ENCODE measurements at places on chromosomes 12 and 14.
A peak's percentile ranks its signal among the peaks of the same experiment; 100 is the strongest.

DNA sequence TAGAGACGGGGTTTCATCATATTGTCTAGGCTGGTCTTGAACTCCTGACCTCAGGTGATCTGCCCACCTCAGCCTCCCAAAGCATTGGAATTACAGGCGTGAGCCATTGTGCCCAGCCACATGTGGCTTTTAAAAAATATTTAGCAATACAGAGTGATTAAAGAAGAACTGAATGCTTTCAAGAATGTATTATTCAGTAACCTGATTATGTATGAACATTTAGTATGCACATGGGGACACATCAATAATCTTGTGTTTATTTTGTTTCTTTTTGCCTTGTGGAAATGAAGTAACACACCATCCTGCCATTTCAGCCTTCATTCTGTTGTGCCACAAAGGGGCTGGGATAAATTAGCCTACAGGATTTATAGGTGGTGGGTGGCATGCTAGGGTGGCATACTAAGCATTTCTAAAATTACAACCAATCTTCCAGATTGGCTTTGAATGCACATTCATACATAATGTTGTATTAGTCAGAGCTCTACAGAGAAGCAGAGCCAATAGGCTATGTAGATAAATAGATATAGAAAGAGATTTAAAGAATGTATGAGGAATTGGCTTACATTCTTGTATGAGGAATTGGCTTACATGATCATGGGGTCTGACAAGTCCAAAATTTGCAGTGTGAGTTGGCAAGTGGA lies 25.5 kb upstream of the TXNRD1 start:
- no peak for DNase-seq

DNA sequence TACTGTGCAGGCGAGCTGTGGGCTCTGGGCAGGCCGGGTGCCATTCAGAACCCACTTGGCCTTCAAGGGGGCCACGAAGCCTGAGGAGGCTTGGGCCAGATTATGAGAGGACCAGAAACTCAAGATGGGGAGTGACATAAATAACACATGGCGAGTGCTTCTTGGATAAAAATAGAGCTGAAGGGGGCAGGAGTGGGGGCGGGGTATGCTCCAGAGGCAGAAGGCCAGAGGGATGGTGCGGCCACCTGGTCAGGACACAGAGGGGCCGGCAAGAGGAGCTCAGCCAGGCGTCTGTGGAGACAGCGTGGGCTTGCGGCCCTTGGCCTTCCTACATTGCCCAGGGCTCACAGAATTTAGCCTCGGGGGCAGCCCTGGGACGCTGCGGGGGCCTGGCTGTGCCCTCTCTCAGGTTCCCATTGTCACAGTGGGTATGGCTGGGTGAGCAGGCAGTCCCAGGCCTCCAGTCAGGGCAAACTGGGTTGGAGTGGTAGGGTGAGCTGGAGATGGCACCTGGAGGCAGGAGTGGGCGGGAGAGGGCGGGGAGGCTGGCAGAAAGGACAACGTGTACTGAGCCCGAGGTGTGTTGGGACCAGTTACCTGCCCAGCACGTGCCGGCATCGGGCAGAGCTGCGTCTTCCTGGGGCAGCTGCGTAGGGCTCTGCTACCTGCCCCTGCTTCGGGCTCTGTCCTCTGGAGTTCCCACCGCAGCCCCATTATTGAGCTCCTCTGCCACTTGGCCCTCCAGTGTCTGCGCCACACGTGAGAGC lies 7.4 kb upstream of the SLC25A29 start:
- no peak for DNase-seq

DNA sequence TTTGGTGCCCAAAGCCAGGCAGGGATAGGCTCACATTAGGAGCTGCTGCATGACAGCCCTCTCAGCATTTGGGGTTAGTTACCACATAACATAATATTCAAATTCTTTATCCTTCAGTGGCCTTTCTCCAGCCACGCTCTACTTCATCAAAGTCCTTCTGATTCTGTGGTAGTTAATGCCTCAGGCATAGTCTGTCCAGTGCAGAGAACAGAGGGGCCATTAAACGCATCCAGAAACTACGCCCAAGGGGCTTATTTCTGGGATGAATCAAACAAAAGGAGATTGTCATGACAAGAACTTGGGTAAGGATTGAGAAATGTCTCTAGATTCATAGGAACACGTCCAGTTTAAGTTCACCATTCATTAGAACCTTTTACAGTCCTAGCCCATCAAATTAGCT lies 183.4 kb upstream of the PLXNC1 start:
- no peak for DNase-seq

GRCh38 chr14:65312859-65313258 lies 99.7 kb upstream of the FUT8 start:
- DNase-seq, result no peak

DNA sequence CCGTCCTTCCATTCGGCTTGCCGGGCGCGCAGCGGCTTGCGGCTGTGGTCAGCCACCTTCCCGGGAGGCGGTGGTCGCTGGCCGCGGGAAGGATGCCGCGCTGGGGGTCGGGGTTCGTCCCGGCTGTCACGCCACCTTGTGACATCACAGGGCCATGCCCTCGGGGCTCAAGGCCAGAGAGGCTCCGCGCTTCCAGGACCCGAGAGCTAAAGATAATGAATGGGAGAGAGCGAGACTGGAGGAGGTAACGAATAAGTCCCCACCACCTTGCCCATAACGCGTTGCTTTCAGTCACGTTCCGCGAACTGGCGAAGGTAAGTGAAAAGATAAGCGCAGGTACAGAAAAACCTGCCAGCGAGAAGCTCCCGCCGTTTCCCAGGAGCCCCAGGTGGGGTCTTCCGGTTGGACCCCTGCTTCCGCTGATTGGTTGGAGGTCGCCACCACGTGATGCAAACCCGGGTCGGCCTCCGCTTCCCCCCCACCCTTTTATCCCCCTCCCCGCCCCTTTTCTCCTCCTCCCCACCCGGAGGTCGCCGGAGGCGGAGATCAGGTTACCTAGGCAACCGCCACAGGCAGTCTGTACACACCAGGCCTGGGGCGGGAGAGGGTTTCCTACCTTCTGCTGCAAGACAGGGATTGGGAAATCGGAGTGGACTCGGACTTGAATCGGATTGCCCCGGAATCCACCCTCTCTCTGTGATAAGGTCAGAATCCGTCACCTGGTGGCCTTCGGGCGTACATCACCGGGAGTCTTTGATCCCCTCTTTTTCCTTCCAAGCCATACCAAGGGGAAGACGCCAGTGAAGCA lies at the start of gene LRRC9:
TSS of gene LRRC9 (plus strand) at position 575 of the 808 bp plus-strand sequence.
- peak; percentile 83 for DNase-seq

GRCh38 chr12:64082116-64082515 lies 140.0 kb downstream of the KICS2 start:
- no peak for DNase-seq

- no peak for DNase-seq
Measured at GRCh38 chr12:86744547-86745212, 488.5 kb upstream of the MGAT4C start.

- no peak for DNase-seq
Measured at GRCh38 chr12:31578632-31579031, 12.3 kb downstream of the DENND5B start.

- no peak for DNase-seq
Measured at GRCh38 chr14:103526247-103526913, 2.6 kb upstream of the TRMT61A start.

GRCh38 chr12:68304626-68305025 lies 27.5 kb downstream of the MDM1 start:
- DNase-seq, result no peak

DNA sequence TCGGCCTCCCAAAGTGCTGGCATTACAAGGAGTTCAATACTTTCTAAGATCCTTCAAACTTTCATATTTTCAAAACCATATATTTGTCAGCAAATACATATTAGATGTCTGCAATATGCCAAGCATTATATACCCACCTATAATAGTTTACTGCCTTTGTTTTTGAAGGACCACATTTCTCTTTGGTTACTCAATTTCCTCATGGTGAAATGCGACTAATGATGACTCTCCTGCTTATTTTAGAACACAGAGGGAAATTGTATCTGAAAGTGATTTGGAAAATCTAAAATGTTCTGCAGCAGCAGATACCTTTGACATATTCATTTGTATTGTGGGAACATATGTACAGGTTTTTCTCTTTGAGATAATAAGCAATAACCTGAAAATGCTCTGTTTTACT lies 2.7 kb upstream of the CNTN1 start:
- DNase-seq, result no peak

DNA sequence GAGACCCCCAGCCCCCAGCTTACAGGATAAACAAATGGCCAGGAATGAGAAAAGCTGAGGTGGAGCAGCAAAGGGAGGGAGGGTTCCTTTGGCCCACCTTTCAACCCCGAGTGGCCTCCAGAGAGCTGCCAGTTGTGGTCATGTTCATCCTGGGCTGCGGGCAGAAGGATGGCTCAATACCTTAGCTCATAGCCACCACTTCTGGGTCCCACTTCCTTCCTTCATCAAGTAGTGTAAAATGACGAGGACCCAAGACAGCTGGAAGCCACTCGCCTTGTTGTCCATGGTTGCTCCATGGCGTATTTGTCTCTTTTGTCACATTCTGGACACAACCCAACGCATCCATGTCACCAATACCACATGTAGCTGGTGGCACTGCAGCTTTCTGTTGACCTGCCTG lies 24.2 kb downstream of the CRACR2A start:
- DNase-seq, result no peak

GRCh38 chr12:101803978-101804377 lies 26.8 kb downstream of the GNPTAB start:
- no peak for DNase-seq

DNA sequence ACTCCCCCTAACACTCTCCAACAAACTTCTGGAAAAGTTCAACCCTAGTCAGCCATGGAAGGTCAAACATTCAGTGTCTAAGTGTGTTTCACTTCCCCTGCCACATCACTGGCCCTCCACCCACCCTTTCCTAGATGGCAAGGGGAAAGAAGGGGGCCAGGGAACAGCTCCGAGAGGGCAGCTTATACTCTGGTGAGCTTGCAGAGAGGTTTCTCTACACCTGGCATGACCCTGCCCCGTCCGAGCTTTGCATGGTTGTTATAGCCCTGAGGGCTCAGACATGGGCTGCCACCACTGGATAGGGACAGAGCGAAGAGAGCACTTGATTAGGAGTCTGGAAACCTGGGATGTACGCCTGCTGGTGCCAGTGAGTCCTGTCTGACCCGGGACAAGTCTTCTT lies 4.0 kb downstream of the ACVRL1 start:
- no peak for DNase-seq

DNA sequence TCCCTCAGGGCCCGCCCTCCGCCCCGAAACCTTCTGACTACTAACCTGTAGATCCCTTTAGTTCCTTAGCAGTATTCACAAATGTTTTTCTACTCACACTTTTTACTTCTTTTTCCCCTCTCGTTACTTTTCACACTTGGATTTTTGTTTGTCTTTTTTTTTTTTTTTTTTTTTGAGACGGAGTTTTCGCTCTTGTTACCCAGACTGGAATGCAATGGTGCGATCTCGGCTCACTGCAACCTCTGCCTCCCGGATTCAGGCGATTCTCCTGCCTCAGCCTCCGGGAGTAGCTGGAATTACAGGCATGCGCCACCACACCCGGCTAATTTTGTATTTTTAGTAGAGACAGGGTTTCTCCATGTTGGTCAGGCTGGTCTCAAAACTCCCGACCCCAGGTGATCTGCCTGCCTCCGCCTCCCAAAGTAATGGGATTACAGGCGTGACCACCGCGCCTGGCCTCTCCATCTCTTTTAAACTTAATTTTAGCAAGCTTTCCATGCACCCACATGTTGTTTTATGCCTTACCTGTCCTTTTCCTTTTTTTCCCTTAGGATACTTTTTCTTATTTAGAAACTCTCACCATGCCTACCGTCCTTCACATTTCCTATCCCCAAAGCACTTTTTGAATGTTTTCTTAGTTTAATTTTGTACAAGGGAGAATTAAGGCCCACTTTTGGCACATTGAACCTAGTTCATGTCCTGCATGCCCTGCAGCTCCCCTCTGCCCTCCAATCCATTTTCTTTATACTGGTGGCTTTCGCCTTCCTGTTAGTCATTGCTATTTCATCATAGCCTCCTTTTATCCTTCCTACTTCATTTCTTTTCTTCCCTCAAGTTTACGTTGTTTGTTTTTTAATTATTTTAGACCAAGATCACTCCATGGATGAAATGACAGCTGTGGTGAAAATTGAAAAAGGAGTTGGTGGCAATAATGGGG lies 1.1 kb downstream of the SP1 start:
- DNase-seq, result no peak

GRCh38 chr12:6450869-6451347 lies 934 bp upstream of the TAPBPL start:
- no peak for DNase-seq

GRCh38 chr12:50597200-50598195 lies 92.7 kb downstream of the DIP2B start:
- DNase-seq, result no peak

GRCh38 chr12:123854918-123855317 lies 92.8 kb downstream of the DNAH10 start:
- DNase-seq, result peak; percentile 44

DNA sequence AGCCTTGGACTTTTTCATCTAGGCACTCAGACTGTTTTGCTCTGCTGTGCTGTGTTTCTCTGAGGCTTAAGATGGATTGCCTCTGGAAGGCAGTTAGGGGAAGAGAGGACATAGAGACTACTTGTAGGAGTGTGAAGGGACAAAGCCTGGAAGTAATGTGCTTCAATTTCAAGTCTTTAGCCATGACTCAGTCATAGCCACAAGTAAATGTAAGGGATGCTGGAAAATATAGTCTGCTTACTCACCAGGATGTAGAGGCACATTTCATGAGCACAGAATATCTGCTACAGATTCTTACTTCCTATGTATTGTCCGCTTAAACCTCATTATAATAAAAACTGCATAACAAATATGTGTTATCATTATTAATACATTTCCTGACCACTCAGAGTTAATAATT lies 794.3 kb upstream of the NOVA1 start:
- DNase-seq, result no peak

DNA sequence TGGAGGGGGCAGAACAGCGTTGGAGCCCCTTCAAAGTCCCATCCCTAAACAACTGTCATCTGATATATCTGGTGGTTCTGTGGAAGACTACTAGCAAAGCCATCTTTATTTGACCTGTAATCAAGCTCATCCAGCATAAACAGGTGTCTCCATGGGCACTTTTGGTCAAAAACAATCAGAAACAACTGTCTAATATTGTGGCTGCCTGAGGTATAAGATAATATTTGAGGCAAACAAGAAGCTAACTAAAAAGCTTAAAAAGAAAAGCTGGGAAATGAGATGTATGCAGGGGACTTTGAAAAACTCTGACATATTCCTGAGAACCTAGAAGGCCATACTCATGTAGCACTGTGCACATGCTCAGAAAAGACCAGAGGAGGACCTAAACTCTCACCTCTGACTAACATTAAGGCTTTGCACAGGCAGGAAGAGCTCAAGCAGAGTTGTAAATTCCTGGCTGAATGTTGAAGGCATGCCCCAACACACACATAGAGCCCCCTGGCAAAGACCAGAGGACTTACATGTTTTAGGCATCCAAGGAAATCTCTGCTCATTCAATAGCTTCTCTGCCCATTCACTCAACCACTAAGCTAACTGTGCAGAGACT lies 27.2 kb upstream of the AP4S1 start:
- DNase-seq, result no peak

DNA sequence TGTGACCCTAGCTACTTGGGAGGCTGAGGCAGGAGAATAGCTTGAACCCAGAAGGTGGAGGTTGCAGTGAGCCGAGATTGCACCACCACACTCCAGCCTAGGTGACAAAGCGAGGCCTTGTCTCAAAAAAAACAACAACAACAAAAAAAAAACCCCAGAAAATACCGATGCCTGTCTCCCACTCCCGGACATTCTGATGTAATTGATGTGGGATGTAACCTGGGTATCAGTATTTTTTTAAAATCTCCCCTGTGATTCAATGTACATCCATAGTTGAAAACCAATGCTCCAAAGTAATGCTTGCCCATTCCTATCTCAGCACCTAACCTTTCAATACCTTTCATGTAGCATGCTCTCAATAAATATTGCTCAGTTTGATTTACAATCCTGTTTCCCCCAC lies 11.7 kb upstream of the TMED10 start:
- no peak for DNase-seq
